ENCODE measurements at places on chromosomes 7 and 10.

DNA sequence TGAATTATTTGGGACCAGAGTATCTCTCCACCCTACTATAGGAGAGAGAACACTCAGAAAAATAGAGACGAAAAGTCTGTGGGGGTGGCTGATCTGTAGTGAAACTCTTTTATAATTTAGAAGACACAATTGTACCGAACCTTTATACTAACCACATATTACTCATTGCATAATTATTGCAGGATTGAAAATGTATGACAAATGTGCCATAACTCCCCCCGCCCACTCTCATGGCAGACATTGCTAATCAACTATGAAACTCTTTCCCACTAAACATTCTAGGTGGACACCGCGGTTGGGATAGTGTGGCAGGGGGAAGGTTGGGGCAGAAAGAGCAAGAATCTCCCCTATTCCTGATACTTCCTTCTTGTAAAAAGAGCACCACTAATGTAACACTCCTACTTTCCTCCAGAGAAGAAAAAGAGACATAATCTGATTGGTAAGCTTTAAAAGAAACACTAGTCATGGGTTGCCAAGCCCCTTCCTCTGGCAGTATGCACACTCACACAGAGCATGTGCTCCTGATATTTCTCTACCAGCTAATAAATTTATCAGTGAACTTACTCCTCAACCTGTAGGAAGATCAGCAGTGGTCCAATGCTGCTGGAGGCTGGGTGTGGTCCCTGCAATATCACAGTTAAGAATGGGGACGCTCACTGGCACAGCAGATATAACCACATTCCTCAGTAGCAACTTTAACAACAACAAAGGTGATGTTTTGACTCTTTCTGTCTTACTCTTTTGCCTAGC lies 18.7 kb upstream of the ARID5B start:
- no peak for DNase-seq

- no peak for DNase-seq
Measured at GRCh38 chr7:117944886-117945285, 71.6 kb upstream of the CTTNBP2 start.

- DNase-seq = no peak
Measured at GRCh38 chr7:4713183-4713784, 31.2 kb downstream of the FOXK1 start.

DNA sequence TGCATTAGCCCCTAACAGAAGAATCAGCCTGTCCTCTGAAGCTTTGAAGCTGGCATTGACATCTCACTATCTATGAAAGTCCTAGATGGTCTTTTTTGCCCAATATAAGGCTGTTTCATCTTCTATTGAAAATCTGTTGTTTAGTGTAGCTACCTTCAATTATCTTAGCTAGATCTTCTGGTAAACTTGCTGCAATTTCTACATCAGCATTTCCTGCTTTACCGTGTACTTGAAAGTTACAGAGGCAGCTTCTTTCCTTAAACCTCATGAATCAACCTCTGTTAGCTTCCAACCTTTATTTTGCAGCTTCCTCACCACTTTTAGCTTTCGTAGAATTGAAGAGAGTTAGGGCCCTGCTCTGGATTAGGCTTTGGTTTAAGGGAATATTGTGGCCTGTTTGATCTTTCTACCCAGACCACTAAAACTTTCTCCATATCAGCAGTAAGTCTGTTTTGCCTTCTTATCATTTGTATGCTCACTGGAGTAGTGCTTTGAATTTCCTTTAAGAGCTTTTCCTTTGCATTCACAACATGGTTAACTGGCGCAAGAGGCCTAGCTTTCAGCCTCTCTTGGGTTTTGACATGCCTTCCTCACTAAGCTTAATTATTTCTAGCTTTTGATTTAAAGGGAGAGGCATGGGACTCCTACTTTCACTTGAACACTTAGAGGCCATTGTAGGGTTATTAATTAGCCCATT lies 32.5 kb downstream of the ARID5B start:
- DNase-seq = no peak

- no peak for DNase-seq
Measured at GRCh38 chr10:79348640-79348988, 1.3 kb downstream of the PPIF start.

DNA sequence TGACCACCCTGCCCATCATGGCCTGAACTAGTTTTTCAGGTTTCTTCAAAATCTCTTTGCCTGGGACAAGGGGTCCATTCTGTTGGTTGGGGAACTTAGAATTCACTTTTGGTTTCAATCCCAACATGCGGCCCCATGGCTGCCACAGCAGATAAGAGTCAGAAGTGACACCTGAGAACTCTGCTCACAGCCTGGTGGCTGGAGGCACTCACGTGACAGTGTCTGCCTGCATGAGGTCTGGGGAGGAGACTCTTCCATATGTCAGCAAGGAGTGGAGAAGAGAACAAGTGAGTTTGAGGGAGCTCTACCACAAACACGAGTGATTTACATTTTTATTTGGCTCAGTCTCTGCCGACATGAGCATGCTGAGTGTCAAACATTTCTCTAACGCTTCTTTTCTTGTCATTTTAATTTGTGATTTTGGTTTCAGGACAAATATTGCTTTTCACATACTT lies 370.4 kb downstream of the TNS3 start:
- DNase-seq = no peak

GRCh38 chr10:24723386-24723787 lies 300 bp downstream of the ARHGAP21 start:
- no peak for DNase-seq

DNA sequence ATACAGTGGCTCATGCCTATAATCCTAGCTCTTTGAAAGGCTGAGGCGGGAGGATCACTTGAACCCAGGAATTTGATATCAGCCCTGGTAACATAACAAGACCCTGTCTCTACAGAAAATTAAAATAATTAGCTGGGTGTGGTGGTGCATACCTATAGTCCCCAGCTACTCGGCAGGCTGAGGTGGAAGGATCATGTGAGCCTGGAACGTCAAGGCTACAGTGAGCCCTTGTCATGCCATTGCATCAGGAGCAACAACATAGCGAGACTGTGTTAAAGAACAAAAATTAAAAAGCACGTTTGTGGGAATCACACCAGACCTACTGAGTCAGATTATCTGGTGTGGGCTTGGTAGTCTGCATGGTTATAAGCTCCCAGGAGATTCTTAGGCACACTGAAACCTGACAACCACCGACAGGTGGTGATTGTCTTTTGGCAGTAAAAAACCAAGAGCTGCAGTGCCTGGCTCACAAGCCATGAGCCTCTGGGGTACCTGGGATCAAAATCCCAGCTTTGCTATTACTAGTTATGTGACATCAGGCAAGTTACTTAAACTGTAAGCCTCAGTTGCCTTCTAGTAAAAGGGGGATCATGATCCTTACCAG lies 146.9 kb downstream of the SND1 start:
- DNase-seq = no peak

GRCh38 chr7:81685270-81685868 lies 84.5 kb downstream of the HGF start:
- DNase-seq = no peak
